Colonic mucosa (tissue), 4 donors: ENCODE measurements at places on chromosomes 5 and 9.

- DNase-seq, result peak; percentile 57
These were observed 795 bp downstream of the NDUFAF2 start for GRCh38 chr5:60945813-60946187.

DNA sequence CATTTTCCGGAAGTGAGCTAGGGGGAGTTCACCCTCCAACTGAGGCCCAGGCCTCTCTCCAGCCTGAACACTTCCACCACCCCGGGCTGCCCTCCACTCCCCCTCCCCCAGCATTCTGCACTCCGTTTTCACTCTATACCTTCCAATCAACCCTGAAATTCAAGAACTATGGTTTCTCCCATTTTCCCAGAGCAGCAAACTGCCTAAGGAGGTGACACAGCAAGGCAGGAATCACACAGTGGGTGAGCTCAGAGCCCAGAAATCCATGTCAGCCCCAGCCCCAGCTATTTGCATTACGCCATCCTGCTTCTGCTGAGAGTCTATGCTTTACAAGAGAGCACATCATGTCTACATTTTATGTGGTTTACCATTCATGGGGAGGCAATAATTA, 11.9 kb downstream of the MSX2 start:
- no peak for DNase-seq

GRCh38 chr9:118223111-118223510, 518.9 kb downstream of the TLR4 start:
- no peak for DNase-seq

DNA sequence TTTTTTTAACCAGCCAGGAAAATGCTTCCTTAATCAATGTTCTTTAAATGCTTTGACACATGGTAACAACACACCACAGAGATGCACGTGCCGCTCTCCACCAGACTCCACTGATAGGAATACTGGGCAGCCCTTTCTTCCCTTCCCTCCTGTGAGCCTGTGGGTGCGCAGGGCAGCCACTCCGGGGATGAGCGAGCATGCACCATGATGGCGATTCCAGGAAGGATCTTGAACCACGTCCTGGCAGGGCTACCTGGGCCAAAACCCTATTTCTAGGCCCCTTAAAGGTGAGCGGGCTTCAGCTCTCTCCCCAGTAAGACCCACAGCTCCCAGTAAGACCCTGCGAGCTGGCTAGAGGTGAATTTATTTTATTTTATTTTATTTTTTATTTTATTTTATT, 128.2 kb downstream of the MVB12B start:
- no peak for DNase-seq

DNA sequence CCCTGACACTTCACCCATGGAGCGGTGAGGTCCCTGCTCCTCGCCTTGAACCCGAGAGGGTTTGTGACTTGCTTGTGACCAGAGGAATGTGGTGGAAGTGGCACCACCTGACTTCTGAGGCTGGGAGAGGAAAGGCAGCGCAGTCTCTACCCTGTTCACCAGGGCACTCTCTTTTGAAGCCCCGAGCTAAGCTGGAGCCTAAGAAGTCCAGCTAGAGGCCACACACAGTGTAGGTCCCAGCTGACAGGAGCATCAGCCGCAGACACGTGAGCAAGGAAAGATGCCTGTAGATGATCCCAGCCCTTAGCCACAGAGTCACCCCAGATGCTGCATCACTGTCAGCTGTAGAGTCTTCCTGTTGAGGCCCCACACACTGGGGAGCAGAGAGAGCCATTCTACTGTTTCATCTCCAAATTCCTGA, 1.7 kb upstream of the ANGPTL2 start:
- no peak for DNase-seq

- no peak for DNase-seq
These were observed 254.6 kb downstream of the ASTN2 start for GRCh38 chr9:117160254-117160653.

DNA sequence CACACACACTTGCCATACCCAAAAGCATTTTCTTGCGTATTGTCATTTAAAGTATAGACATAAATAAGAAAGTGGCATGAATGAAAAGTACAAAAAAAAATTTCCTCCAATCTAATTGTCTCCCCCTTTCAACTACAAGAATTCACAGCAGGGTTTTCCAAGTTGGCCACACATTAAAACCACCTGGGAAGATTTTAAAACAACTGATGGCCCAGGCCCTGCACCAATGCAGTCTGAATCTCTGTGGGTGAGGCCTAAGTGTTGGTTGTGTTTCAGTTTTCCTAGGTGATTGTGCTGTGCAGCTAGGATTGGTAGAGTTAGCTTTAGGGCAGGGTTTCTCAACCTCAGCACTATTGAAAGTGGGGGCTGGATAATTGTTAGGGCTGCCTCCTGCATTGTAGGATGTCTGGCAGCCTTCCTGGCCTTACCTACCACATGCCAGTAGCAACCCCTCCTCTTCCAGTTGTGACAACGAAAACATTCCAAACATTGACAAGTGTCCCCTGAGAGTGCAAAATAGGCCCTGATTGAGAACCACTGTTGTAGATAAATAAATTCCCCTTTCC, 337.1 kb downstream of the KIAA0825 start:
- no peak for DNase-seq

DNA sequence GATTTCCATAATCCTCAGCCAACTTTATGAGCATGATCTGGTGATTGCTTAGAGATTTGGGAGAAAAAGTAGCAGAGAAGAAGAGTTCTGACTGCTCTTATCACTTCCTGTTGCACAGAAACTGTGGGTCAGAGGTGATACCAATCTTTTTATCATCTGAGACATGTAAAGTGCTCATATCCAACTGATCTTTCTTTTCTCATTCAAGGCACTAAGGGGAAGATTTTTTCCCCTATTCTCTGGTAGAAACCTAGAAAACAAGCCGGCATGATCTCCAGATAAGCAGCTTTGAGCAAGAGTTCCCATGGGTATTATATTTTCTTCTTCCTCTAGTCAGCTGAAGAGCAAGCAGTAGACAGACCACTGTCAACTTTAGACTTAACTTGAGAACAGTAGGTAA, 29.0 kb upstream of the GPR150 start:
- DNase-seq, result no peak

DNA sequence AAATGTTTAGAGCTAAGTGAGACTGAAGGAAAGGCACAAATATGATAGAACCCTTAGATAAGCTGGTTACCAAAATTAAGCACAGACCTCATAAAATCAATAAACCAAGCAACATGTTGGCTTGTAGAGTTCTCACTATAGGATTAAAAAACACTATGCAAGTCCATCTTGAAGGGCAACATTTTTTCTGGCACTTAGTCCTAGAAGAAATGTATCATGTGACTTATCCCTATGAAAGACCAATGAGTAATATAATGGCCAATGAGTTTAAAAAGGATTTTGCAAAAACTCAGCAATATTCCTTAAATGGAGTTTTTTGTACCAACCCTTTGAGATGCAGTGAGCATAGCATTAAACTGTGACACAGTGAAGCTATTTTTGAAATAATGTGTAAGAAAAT, 216.3 kb upstream of the ADRA1B start:
- no peak for DNase-seq

DNA sequence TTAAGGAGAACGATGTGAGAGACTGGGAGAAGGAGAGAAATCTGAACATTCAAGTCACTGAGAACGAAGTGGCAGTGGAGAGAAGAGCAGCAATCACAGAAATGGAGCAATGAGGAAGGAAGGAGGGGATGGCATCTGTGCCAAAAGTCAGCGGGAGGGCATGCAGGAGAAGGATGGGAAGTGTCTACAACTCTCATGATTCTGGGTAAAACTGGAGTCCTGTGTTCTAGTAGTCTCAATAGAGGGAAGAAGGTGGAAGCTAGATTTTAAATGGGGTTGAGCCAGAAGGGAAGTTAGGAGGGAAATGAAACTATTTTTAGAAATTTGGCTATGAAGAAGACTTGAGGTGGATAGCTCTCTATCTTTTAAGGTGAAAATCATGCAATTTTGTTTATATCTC, 39.1 kb upstream of the SPATA31C2 start:
- no peak for DNase-seq

DNA sequence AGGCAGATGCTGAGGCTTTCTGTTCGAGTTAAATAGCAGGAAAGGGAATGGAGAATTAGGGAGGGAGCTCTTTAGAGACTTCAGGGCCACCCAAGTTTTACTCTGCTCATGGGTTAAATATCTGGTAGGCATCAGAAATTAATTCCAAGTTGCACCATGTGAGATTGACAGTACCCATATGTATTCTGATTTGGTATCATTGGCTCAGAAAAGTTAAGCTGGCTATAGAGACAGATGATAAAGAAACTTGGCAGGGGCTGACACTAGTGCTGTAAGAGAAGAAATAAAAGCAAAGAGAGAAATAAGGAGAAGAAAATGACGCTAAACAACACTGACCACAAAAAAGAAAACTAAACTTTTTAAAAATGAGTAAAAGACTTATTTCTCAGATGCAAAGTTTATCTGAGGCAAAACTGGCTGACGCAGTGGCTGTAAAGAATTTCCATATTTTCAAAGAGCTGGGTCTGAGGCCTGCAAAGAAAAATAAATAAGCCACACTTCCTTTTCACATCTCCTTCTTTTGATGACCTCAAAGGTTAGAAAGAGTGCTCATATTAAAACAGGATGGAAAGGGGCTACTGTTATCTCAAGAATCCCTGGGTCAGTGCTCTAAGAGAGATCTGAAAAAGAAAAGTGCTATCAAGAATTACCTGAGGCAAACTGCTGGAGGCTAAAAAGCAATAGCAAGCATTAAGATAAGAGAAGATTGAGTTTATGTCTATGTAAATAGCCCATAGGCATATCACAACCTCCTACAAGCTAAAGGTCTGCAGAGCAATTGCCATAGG, 399.0 kb upstream of the MEF2C start:
- no peak for DNase-seq

GRCh38 chr5:7978991-7979390, 110.0 kb downstream of the MTRR start:
- DNase-seq, result no peak

GRCh38 chr9:31210978-31211570, 1173.4 kb upstream of the ACO1 start:
- DNase-seq, result no peak

- no peak for DNase-seq
These were observed 1.8 kb upstream of the INIP start for GRCh38 chr9:112719696-112720095.

DNA sequence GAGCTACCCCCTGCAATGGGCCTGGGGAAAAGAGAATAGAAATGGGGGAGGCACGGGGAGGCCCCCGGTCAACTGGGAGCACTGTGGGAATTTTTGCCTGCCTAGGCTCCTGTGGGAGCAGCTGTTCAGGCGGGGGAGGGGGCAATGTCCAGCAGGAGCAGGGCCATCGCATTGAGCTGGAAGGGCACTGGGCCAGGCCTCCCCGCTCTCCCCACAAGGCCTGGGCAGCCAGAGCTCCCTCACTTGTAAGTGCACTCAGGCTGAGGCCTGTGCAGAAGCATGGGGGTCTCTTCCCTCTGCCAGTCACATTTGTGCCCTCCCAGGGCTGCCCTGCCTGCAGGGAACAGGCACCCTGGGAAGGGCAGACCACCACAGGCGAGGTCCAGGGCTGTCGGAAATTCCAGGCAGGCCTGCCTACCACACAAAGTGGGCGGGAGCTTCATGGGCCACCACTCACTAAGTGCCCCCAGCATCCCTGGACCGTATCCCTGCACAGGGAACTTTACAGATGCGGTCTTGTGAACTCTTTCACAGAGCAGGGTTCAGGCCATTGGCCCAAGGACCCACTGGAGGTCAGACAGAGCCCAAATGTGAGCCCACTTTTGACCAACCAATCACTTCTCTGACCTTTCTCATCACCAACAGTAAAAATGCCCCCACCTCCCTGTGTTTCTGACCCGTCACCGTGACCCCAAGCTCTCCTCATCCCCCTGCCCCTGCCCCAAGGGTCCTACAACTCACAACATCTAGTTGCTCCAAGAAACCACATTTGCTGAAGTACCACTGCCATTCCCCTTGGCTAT, 1.0 kb upstream of the CFAP157 start:
- DNase-seq, result no peak

DNA sequence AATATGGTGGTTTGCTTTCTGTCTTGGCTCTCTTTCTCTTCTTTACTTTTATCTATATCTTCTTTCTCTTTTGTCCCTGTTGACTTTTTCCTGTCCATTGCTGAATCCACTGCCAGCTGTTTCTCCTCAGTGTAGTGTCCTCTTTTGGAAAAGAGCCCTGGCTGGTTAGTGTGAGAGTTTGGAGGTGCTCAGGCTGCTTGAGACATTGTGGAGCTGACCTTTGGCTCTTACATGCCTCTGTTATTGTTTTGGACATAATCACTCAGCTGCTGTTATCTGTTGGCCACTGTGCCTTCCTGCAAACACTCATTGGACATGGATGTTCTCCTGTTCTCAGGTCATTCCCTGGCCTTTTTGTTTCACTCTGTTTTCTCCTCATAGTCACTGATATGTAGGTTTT, 295.4 kb upstream of the RIOK2 start:
- no peak for DNase-seq

DNA sequence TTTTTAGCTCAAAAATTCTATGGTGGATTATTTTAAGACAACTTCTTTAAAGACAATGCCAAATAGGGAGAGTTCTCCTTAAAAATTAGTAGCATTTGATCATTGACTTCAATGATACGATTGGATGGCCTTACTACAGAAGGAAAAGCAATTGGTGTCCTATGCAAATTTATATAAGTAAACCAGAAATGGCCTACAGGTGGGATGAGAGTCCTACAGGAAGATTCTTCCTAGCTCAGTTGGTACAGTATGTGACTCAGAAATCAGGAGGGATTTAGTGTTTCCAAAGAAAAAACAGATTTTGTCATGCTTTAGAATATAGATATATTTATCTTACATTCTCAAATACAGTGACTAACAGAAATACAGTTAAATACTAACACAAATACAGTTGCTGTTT, 6.5 kb downstream of the ANKRA2 start:
- DNase-seq, result no peak

DNA sequence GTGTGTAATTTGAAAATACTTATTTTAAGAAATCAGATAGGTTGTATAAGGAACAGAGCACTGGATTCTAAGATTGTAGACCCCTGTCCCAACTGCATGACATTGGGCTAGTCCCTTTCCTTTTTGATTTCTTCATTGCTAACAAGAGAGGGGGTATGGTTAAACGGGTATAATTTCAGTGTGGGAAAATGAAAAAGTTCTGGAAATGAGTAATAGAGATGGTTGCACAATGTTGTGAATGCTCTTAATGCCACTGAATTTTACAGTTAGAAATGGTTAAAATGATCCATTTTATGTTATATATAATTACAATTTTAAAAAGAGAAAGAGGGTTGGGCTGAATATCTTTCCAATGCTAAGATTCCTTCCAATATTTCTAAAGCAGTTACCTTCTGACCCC, 103.3 kb upstream of the LHFPL2 start:
- no peak for DNase-seq

GRCh38 chr5:11797132-11797531, 107.1 kb downstream of the CTNND2 start:
- no peak for DNase-seq

DNA sequence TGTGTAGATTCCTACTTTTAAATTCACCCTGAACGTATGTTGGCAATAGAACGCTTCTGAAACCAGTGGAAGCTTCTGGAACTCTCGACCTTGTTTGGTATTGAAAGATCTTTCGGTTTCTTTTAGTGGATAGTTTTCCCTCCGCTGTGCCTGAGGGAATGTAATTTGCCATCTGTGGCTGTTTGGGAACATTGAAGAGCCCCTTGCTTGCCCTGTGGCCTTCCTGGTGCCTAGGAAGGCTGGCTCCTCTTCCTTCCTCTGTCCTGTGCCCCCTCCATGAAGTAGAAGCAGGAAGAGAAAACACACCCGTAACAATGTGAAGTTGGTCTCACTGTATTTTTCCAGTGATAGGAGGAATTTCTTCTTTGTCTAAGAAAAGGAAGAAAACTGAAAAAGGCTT, 274.3 kb downstream of the AOPEP start:
- no peak for DNase-seq

GRCh38 chr5:59216841-59217240, 634.0 kb downstream of the RAB3C start:
- DNase-seq, result no peak

- no peak for DNase-seq
These were observed 83.9 kb upstream of the WWC1 start for GRCh38 chr5:168207450-168208029.
